Activated T-helper 17 cell treated with anti-CD3 and anti-CD28 coated beads, Interleukin-2, amount 50 U/mL, for 72 hours (primary cell): ENCODE measurements at places on chromosomes 7 and 10.

DNA sequence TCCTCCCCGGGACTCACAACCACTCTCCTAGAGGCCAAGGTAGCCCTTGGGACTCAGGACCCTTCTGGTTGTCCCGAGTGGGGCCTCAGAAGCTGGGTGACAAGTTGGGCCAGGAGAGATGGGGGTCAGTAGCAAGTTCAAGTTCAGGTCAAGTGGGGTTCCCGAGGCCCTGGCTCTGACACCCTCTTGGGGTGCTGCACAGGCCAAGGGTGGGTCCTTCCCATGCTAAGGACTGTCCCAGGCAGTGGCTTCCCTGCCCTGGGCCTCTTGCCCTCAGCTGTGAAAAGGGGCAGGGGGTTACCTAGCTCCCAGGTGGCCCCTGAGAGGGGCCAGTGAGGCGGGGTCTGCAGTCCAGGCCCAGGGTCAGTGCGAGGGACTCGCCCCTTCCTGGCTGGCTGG is 115.4 kb upstream of the TNRC18 start:
- ATAC-seq: peak; percentile 7
- no peaks in the 10 kb centered on the region for H3K36me3 ChIP-seq
- peak overlapping the region; percentile 49 for H3K27ac ChIP-seq
- peaks cover 10% of the 10 kb centered on the region for H3K4me1 ChIP-seq
- H3K27me3 ChIP-seq: no peaks in the 10 kb centered on the region

- no peak for ATAC-seq
- no peak overlapping the region for H3K27ac ChIP-seq
- H3K4me3 ChIP-seq: no peak overlapping the region
- H3K36me3 ChIP-seq: no peaks in the 10 kb centered on the region
- H3K4me1 ChIP-seq: peaks cover 5% of the 10 kb centered on the region
Observed at GRCh38 chr7:87624628-87625027, 3.6 kb upstream of the RUNDC3B start.

- H3K36me3 ChIP-seq: no peaks in the 10 kb centered on the region
- peaks cover 28% of the 10 kb centered on the region for H3K27me3 ChIP-seq
- no peak overlapping the region for H3K4me3 ChIP-seq
- ATAC-seq: no peak
- H3K27ac ChIP-seq: no peak overlapping the region
Observed at GRCh38 chr10:34780818-34781380, 34.2 kb downstream of the PARD3 start.

DNA sequence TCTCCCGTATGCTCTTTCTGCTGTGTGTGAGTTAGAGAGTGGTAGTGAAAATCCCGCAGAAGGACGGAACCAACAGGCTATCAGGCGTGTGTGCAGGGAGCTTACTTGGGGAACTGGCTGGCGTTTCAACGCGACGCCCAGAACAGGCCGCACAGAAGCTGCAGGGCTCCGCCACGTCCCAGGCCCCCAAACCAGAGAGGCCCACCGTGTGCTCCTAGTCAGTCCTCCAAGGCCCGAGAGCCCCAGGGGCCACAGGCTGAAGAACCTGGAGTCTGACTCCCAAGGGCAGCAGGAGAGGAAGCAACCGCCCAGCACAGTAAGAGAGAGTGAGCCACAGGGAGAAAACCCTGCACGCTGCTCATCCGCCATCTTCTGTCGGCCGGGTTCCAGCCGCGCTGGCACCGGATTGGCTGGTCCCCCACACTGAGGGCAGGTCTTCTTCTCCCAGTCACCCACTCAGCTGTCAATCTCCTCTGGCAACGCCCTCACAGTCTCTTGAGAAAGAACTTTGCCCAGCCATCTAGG is 730.6 kb upstream of the VSTM2A start:
- ATAC-seq: peak; percentile 66
- no peak overlapping the region for H3K27ac ChIP-seq
- peak overlapping the region; percentile 43 for H3K4me3 ChIP-seq
- no peaks in the 10 kb centered on the region for H3K27me3 ChIP-seq
- H3K4me1 ChIP-seq: no peaks in the 10 kb centered on the region

- no peak overlapping the region for H3K4me3 ChIP-seq
- no peaks in the 10 kb centered on the region for H3K27me3 ChIP-seq
- no peaks in the 10 kb centered on the region for H3K4me1 ChIP-seq
- no peak overlapping the region for H3K27ac ChIP-seq
Observed at GRCh38 chr10:48774416-48775205, 89.9 kb downstream of the WDFY4 start.

DNA sequence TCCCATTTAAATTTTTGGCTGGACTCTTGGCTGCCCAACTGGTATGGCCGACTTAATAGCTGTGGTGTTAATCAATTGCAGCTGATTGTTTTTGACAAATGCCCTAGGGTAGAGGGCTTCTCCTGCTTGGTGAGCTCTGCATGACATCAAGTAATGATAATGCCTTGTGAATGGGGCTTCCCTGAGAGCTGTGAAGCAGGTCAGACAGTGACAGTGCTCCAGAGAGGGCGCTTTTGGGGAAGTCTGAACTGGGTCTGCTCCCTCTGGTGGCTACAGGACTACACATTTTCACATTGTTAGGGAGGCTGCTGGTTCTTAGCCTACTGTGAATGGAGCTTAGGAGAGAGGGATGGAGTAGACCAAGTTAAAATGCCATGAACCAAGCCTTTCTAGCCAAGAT is 98.8 kb downstream of the SDK1 start:
- no peak for ATAC-seq
- H3K4me3 ChIP-seq: no peak overlapping the region
- no peaks in the 10 kb centered on the region for H3K4me1 ChIP-seq
- no peaks in the 10 kb centered on the region for H3K36me3 ChIP-seq
- peaks cover 40% of the 10 kb centered on the region for H3K27me3 ChIP-seq

DNA sequence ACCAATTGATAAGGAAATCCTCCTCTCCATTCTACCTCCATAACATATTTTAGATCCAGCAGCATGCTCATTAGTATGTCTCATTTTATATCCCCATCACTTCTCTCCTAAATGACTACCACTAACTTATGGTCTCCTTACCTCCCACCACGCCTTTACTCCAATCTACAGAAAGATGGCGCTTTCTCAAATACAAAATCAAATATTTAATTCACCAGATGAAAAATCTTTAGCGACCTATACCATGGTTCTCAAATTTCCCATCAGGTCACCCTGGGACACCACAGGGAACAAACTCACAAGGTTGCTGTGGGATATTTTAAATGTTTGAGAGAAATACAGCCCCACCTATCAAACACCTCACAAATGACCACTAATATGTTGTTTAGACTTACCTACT is 27.0 kb upstream of the EBLN1 start:
- H3K36me3 ChIP-seq: peaks cover 12% of the 10 kb centered on the region
- H3K4me3 ChIP-seq: no peak overlapping the region
- H3K27ac ChIP-seq: peak overlapping the region; percentile 99
- no peaks in the 10 kb centered on the region for H3K27me3 ChIP-seq

DNA sequence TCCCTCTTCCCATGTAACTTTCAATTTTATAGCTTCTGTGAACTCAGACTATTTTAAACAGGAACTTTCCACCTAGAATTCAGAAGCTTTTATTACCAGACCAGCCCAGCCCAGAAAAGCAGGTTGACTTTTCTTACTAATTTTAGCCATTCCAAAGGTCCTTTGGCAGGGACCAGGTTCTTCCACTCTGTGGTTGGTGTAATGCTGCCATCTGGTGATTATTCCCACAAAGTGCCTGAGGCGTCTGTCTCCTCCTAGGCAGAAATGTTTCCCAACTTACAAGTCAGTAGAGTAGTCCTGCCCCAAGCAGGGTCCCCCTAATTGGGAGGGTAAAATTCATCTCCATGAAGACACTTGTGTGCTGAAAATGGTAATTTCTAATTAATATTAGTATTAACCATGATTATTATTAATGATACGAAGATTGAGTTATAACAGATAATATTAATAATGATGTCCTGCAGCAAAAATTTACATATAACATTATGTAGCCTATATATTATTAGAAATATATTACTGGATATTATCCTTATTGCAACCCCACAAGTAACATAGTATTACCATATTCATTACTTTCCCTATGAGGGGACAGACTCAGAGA is 53.0 kb upstream of the PPP1R17 start:
- ATAC-seq: no peak
- no peaks in the 10 kb centered on the region for H3K36me3 ChIP-seq
- H3K4me3 ChIP-seq: no peak overlapping the region

DNA sequence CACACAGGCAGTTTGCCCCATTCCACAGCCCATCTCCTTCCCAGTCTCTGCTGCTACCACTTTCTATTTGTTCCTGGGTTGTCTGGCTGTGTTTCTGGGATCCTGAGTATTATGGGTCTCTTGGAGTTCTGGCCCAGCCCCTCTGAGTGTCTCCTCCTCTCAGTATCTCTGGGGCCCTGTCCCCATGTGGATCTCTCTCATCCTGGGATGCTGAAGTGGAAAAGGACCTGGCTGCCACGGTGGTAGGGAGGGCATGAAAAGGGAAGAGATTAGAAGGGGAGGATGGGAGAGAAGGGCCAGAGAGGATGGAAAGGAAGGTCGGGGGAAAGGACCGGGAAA is 54.5 kb upstream of the LBX1 start:
- ATAC-seq: no peak
- H3K27me3 ChIP-seq: peaks cover 61% of the 10 kb centered on the region
- no peak overlapping the region for H3K27ac ChIP-seq
- H3K4me1 ChIP-seq: no peaks in the 10 kb centered on the region

GRCh38 chr10:4315551-4315950 is 510.5 kb upstream of the AKR1E2 start:
- no peaks in the 10 kb centered on the region for H3K27me3 ChIP-seq
- no peak overlapping the region for H3K4me3 ChIP-seq
- no peak for ATAC-seq
- H3K27ac ChIP-seq: no peak overlapping the region
- H3K4me1 ChIP-seq: no peaks in the 10 kb centered on the region
- no peaks in the 10 kb centered on the region for H3K36me3 ChIP-seq

GRCh38 chr10:46294641-46295220 is 7.9 kb downstream of the ANTXRL start:
- no peak overlapping the region for H3K27ac ChIP-seq
- no peak for ATAC-seq
- no peaks in the 10 kb centered on the region for H3K27me3 ChIP-seq

DNA sequence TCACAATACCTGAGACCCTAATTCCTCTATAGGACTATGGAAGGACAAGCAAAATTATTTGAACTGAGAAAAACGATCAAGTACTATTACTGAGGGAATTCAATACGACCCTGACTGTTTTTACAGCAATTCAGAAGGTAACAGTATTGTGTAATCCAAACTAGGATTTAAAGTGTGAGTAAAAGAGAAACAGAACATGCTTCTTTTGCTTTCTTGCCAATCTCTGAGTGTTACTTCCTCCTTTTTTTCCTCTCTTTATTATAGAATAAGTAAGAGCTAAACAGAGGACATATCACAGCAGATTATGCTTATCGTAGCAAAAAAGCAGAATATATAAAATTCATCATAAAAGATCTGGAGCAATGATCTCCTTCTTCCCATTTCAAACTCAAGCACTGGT is 292.1 kb downstream of the THSD7A start:
- H3K27me3 ChIP-seq: no peaks in the 10 kb centered on the region
- ATAC-seq: no peak
- no peaks in the 10 kb centered on the region for H3K36me3 ChIP-seq
- H3K4me1 ChIP-seq: no peaks in the 10 kb centered on the region
- H3K4me3 ChIP-seq: no peak overlapping the region
- H3K27ac ChIP-seq: no peak overlapping the region

DNA sequence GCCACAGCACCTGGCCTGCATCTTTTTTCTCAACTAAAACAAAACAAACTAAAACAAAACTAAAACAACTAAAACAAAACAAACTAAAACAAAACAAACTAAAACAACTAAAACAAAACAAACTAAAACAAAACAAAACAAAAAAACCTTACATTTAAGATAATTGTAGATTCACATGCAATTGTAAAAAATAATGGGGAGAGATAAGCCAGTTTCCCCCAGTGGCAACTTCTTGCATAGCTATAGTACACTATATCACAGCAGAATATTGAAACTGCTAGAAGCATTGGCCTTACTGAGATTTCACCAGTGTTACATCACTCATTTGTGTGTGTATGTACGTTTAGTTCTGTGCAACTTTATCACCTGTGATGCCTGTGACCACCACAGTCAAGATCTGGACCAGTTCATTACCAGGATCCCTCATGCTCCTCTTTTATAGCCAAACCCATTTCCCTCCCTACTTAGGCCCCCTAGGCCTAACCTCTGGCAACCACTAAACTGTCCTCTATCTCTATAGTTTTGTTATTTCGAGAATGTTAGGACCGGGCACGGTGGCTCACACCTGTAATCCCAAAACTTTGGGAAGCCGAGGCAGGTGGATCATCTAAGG is 9.3 kb downstream of the FXYD4 start:
- no peak overlapping the region for H3K27ac ChIP-seq
- no peak overlapping the region for H3K4me3 ChIP-seq
- peak; percentile 40 for ATAC-seq
- no peaks in the 10 kb centered on the region for H3K27me3 ChIP-seq
- no peaks in the 10 kb centered on the region for H3K4me1 ChIP-seq

DNA sequence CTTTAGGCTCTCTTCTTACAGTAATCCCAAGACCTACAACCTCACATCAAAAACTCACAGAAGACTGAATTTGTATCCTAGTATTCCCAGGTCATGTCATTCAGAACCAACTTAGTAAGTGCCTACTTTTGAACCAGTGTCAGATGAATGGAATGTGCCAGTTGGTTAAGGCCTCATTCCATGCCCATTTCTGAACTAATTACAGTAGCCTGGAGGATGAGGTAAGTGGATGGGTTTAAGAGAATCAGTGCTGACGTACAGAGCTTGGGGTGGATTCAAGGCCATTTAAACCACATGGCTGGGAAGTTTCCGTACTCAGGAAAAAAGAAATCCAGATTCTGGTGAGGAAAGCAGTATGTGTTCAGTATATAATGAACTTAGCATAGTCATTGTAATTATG is 21.9 kb upstream of the FOXP2 start:
- H3K27me3 ChIP-seq: peaks cover 3% of the 10 kb centered on the region
- H3K36me3 ChIP-seq: no peaks in the 10 kb centered on the region
- H3K4me3 ChIP-seq: no peak overlapping the region
- no peak overlapping the region for H3K27ac ChIP-seq
- ATAC-seq: no peak
